ENCODE measurements at places on chromosomes 2 and 18. TPM values are rescaled to one million over a fixed set of nuclear protein-coding genes. Genes with fewer than 3 reads are reported as not detected.

Gene AKAIN1
- total RNA-seq = not detected

Gene ASB3
- 34.5 TPM for total RNA-seq

Gene TPO
- total RNA-seq = not detected

Gene AMER3
- total RNA-seq = not detected

Gene DYNAP
- not detected for total RNA-seq

Gene MRO
- not detected for total RNA-seq

Gene SP5
- not detected for total RNA-seq

Gene SLC1A4
- 1.9 TPM for total RNA-seq

Gene EFR3B
- total RNA-seq = 0.05 TPM

Gene CRYGC
- total RNA-seq = not detected

Gene RESP18
- total RNA-seq = not detected

Gene EML6
- total RNA-seq = 1.4 TPM

Gene SPATS2L
- 2.6 TPM for total RNA-seq

Gene EPB41L3
- total RNA-seq = 1.5 TPM

Gene ASIC4
- 0.30 TPM for total RNA-seq

Gene SULT6B1
- not detected for total RNA-seq

Gene KCNS3
- total RNA-seq = not detected

Gene ASB18
- total RNA-seq = not detected

Gene FAM228B
- 28.5 TPM for total RNA-seq

Gene ITGA6
- 119 TPM for total RNA-seq

Gene RGPD8
- total RNA-seq = 32.4 TPM

Gene ADAM23
- total RNA-seq = not detected

Gene ACTG2
- total RNA-seq = not detected

All from naive thymus-derived CD8-positive, alpha-beta T cell (primary cell).